ENCODE measurements at places on chromosomes 2 and 18. TPM values are rescaled to one million over a fixed set of nuclear protein-coding genes. Genes with fewer than 3 reads are reported as not detected.
A peak's percentile ranks its signal among the peaks of the same experiment; 100 is the strongest.

The IL37 gene
- total RNA-seq, result 0.82 TPM

- DNase-seq, result no peak
Measured at GRCh38 chr2:85012855-85013254, 41.9 kb downstream of the KCMF1 start.

DNA sequence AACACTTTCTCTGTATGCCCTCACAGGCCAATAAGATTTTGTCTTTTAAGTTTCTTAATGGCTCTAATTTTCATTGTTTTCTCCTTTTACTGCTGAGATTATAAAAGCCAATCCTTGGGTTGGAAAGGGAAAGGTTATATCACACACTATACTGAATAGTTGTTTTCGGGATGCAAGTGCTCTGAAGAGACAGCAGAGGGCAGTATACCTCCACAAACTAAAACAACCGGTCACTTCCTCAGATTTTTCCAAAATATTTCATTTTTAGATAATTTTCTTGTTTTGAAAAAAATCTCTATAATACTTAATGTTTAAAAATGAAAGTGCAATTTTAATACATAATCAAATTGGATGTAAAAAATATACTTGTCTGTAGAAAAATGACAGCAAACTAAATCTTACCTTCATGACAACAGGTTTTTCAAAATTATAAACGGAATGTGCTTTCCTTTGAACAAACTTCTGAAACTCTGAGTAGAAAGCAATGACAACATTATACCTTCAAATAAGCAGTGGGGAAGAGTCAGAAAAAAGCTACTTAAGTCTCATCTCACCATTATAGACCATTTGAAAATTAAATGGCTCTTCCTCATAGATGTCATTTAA, 82.7 kb downstream of the ORC4 start:
- no peak for DNase-seq

GRCh38 chr18:23350188-23350587, 102.9 kb upstream of the RIOK3 start:
- DNase-seq, result no peak

GRCh38 chr18:49898421-49898820, 85.1 kb upstream of the ACAA2 start:
- peak; percentile 83 for DNase-seq

DNA sequence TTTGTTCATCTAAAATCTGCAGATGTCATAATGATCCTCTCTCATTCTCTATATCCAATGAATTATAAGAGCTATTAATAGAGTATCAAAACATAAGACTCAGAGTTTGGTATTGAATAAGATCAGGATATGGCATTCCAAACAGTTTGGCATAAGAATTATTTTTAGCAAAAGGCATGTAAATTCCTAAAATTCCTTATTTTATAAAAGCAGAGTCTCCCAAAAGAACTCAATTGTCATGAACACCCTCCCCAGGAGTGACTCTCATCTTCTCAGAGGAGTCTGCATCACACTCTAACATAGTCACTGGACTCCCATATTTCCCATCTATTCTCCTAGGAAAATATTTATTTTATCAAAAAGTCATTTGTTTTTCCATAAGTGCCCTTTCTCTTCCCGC, 1710.2 kb upstream of the SLC39A10 start:
- no peak for DNase-seq

DNA sequence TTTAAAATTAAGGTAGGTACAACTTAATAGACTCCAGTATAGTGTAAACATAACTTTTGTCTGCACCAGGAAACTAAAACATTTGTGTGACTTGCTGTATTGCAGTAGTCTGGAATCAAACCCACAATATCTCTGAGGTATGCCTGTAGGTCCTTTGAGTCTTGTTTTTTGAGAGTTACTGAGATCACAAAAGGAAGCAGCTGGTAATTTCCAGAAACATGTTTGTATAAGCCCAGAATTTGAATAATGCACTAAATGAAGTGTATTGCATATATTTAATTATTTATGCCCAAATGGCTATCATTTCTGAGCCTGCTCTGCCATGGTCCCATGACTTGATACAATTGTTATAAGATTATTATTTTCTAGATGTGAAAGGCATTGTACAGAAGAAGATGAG, 143.3 kb upstream of the LYPD6 start:
- no peak for DNase-seq

Measured in mucosa of descending colon (tissue), 3 donors.